ENCODE measurements at places on chromosomes 16 and 17.

DNA sequence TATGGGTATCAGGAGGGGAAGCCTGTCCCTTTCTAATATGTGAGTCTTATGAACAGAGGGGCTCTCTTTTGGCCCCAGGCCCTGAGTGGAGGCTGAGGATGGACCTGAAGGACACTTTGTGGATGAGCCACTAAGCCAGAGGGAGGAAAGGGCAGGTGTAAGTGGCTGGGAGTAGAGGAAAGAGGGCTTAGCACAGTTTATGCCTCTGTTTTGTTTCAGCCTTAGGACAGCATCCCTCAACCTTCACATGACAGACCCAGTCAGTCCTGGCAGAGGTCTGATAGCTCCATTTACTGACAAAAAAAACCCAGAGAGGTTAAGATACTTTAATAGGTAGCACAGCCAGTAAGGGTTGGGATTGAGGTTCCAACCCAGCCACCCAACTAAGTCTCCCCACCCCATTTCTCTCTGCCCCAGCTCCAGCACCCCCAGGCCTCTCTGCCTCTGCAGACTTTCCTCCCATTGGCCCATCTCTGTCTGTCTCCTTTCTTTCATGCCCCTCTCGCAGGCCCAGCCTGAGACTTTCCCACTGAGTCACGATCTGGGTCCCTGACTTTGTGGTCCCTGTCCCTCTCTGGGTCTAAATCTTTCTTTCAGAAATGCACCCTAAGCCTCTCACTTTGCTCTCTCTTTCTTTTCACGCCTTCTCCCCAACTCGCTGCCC is 4.7 kb upstream of the TBX21 start:
- no peak for DNase-seq

- no peak for DNase-seq
Measured at GRCh38 chr17:39236450-39236927, 10.7 kb upstream of the STAC2 start.

GRCh38 chr17:74528491-74529199 is 2.6 kb downstream of the CD300LB start:
- no peak for DNase-seq

GRCh38 chr17:83031321-83031945 is 48.0 kb upstream of the METRNL start:
- no peak for DNase-seq

DNA sequence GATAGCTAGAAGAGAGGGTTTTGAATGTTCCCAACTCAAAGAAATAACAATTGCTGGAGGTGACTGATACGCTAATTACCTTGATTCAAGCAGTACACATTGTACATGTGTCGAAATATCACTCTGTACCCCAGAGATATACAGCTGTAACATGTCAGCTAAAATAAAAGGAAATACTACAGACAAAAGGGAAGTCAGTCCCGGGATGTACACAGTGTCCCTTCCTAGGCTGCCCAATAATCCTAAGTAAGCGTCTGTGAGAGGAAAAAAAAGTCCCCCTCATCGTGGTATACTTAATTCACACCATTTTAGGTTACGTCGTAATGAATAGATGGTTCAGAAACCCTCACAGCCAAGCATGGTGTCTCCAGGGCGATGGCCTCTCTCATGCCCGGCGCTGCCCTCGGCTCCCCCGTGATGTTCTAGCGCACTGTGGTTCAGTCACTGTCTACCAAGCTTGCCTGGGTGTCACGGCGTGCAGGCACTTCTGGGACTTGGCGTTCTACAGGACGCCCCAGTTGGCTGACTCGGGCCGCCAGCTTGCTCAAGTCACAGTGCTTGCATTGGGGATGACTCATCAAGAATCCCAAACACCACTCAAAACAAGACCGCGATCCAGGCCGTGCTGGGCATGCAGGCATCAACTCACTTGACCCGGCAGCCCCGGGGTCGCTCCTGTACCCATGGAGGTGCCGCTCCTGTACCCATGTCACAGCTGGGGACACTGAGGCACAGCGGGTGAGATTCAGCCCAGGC is 27.6 kb downstream of the CCDC40 start:
- no peak for DNase-seq

DNA sequence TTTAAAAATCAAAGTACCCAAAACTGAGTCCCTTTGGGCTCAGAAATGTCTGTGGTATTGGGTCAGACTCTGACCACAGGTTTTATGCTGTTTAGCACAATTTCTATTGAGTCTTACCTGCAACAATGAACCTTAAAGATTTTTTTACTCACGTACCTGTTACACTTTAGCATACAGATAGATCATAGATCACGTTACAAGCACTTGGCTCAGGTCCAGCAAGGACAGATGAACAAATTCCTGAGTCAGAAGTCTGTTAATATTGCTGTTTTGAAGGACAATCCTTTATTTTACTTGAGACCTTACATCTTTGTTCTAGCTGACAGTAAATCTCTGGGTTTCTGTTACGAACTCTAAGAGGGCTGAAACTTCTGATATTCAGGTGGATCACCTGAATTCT is 12.8 kb downstream of the SLC7A6OS start:
- DNase-seq = no peak

DNA sequence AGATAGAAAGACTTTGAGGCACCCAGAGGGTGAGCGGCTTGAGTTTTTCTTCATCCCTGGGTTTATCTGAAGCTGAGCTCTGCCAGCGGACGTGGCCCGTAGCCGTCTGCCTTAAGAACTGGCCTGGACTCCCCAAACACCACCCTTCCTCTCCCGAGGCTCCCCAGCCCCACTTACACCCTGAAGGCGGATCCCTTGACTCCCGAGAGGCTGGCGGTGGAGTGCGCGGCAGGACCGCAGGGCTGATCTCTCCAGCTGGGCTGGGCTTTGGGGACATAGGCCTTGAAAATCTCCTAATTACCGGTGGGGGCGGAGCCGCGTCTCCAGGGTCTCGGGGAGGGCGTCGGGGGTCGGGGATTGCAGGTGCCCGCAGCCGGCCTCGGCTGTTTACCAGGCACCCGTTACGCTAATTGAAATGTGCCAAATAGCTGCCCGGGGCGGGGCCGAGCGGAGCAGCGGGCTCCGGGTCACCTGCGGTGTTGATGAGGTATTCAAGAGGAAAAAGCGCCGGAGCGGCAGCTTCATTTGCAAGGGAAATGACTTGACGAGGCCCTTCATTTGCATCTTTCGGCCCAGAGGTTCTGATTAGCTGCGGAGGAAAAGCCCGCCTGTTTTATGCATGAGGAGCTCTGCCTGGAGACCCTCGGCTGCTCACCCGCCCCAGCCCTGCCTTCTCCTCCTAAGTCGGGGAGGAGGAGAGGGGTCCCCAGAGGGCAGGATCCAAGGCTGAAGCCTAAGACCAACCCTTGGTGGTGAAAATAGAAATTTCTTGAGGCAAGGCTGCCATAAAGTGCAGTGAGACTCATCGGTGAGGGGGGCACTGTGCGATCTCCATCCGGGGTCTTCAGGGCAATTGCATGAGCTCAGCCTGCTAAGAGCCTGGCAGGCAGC is 100.7 kb downstream of the MGAT5B start:
- DNase-seq = peak; percentile 67

- peak; percentile 46 for DNase-seq
Measured at GRCh38 chr17:81453712-81454111, 58.5 kb downstream of the BAHCC1 start.

DNA sequence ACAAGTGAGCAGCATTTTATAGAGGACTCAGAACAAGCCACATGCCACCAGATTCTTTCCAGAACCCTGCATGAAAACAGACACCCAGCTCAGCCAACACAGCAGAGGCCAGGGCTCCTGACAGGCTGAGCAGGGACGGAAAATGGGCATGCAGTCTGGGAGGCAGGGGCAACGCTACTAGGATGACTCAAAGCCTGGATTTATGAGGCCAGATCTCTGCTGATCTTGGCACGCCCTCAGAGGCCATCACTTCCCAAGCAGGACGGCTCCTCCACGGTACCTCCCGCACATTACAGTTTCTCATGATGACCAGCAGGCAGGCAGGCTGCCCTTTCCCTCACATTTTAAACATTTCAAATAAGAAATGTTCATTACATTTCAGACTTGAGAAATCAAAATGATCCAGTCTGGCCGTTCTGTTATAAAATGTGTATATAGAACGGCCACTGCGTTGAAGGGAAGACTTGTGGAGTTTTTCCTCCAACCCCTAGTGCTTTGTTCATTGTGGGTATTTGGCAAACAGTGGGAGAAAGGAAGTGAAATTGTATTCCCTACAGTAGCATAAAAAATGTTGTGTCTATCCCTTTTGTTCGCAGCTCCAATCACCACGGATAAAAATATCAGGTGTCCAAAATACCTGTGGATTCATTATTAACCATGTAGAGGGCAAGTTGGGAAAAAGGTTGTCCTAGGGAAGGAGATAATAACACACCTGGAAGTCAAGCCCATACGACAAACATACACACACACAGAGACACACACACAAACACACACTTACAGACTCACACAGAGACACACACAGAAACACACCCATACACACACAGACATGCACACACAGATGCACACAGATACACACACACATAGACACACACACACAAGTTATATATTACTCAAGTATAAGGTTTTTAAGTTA is 64.8 kb upstream of the ADAMTS18 start:
- no peak for DNase-seq

- DNase-seq = no peak
Measured at GRCh38 chr17:59796785-59797205, 89.3 kb downstream of the VMP1 start.

GRCh38 chr16:4714996-4715395 is 19.1 kb downstream of the ANKS3 start:
- DNase-seq = no peak

- DNase-seq = no peak
Measured at GRCh38 chr16:19389246-19389645, 28.4 kb upstream of the TMC5 start.

- DNase-seq = no peak
Measured at GRCh38 chr16:8946544-8946943, 17.2 kb downstream of the USP7 start.

DNA sequence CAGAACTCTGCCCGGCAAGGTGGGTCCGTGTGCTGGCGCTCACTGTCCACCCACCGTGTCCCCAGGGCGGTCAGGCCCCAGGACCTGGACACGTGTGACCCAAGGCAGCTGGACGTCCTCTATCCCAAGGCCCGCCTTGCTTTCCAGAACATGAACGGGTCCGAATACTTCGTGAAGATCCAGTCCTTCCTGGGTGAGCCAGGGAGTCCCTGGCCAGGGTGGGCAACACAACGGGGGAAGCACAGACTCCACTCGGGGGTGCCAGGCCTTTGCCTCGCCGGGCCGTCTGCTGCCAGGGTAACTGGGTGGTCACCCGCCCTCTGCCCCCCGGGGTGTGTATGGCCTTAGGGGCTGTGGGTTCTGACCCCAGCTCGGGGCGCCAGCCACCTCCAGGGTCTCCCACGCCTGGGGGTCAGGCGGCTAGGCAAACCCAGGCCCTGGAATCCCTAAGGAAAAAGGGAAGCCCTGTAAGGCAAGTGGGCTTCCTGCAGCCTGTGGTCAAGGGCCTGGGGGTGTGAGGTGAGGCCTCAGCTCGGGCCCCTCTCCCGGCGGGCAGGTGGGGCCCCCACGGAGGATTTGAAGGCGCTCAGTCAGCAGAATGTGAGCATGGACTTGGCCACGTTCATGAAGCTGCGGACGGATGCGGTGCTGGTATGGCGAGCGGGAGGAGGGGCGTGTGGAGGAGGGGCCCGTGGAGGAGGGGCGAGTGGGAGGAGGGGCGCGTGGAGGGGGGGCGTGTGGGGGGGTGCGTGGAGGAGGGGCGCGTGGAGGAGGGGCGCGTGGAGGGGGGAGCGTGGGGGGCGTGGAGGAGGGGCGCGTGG is 6.5 kb downstream of the MSLN start:
- no peak for DNase-seq

DNA sequence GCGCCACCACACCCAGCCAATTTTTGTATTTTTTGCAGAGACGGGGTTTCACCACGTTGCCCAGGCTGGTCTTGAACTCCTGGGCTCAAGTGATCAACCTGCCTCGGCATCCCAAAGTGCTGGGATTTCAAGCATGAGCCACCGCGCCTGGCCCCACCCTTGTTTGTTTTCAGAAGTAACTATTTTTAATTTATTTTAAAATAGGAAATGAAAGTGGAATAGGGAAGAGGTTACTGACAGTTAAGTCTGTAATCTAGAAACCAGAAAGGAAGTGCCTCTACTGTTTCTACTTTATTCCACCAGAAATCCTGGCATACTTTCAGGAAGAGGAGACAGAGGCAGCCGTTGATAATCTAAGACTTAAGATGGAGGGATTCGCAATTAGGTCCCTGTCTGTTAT is 225.6 kb downstream of the TANC2 start:
- no peak for DNase-seq

GRCh38 chr17:76716839-76717215 is 6.1 kb upstream of the MXRA7 start:
- no peak for DNase-seq

DNA sequence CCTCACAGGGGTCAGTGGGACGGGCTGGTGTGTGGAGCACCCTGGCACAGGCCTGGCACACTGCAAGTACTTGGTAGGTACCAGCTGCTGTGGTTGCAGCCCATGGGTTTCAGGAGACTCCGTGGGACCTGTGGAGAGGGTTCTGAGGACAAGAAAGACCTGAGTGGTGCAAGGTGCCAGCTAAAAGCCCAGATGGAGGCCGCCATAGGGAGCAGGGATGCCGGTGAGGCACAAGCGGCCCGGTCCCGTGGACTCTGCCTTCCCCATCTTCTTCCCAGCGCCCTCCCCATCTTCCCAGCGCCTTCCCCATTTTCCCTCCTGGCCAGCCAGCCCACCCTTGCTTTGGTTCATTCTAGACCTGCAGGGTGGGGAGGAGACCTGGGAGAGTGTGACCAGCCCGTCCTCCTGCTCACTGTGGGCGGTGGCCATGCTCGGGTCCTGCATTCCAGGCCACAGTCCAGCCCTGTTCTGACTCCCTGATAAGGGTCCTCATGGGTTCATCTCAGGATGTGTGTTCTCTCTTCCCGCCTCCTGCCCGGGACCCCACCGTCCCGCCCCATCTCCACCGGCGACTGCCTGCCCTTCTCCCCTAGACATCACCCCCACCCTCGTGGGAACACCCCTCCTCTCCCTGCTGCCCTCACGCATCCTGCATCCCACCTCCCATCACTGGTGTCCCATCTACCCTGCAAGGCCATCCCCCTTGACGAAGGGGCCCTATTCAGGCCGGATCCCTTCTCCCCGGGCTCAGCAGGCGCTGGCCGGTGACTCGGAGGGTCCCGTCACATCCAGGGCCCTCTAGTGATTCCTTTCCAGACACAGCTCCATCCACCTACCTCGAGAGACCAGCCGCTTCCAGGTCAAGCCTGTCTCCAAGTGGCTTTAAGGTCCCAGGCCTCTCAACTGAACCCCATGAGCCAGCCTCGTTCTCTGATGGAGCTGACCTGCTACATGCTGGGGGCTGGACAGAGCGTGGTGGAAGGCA is 3.4 kb downstream of the ZNF469 start:
- no peak for DNase-seq

DNA sequence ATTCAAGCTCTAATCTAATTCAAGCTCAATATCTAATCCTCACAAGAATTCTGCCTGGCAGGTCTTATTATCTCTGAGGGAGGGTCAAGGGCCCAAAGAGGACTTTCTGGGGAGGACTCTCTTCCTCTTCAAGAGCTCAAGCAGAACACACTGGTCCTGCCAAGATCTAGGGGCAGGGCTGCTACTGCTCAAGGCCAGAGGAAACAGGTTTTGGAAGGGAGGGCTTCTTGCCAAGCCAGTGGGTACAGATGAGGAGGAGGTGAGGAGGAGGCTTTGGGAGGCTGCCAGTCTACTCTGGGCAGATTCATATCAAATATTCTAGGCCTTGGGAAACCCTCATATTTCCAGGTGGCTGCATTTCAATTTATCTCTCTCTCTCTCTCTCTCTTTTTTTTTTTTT is 51.8 kb upstream of the IL34 start:
- DNase-seq = no peak

- DNase-seq = no peak
Measured at GRCh38 chr17:67902511-67903231, 77.4 kb downstream of the BPTF start.
